ENCODE measurements at places on chromosomes 2 and 18. TPM values are rescaled to one million over a fixed set of nuclear protein-coding genes. Genes with fewer than 3 reads are reported as not detected.

L3MBTL4 gene
- total RNA-seq: 1.0 TPM

C2orf78 gene
- not detected for total RNA-seq

HOXD1 gene
- 0.34 TPM for total RNA-seq

CRYGB gene
- total RNA-seq: not detected
